Esophagus muscularis mucosa (tissue), 4 donors: ENCODE measurements at places on chromosomes 11 and 22. TPM values are rescaled to one million over a fixed set of nuclear protein-coding genes. Genes with fewer than 3 reads are reported as not detected.

DNA sequence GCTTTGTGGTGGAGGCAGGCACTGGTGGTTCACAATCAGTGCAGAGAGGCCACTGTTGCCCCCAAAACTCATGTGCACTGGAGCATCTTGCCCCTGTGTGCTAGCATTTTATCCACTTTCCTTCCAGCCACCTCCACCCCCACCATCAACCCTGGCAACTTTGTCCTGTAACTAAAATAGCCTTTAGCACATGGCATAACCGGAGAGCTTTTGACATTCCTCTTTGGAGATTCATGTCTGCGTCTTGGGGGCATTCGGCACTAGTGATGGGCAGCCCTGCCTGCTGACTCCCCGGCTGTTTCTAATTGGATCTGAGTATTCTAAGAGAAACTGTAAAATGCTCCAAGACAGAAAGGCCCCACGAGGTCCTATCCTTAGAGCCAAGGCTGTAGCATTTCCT, 15.8 kb downstream of the SHISA8 start:
- no peak for DNase-seq

- no peak for DNase-seq
Measured at GRCh38 chr22:43273902-43274484, 69.2 kb downstream of the SCUBE1 start.

GRCh38 chr22:36237462-36238372, 1.6 kb downstream of the APOL2 start:
- no peak for DNase-seq

DNA sequence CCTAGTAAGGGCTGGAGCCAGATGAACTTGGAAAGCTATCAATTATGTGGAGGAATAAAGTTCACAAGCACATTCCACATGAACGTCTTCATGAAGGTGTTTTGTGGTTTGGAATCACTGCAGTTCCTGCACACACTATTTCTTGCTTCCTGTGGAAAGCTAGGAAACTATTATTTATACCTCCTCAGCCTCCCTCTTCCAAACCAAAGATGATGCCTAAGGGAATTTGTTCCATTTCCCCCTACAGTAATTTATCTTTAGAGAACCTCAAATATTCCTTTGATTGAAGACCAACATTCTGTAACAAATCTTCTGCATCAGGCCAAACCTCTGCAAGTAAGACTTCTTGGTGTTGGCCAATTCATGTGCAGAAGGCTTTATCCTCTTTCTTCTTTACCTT, 115.8 kb upstream of the ARHGAP20 start:
- no peak for DNase-seq

GRCh38 chr22:38051900-38052862, 5.0 kb upstream of the PICK1 start:
- DNase-seq, result no peak

DNA sequence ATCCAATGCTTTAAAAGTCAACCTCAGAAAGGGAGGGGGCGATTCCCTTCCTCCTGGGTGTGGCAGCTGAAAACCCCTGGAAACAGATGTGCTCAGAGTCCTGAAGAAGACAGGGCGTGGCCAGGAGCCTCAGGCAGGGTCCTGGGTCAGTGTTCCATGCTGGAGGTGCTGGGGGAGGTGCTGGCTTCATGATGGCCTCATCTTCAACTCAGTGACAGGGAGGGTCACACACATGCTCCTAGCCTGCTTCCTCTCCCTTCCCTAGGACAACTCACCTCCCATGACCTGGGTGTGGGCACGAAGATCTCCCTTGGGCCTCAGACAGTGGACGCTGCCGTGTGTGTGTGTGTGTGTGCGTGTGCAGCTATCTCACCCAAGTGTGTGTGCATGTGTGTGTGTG, 245.6 kb upstream of the B3GAT1 start:
- DNase-seq, result peak; percentile 86

The ZNF280B gene
- total RNA-seq, result 0.71 TPM

The MMP12 gene
- not detected for total RNA-seq

The AIFM3 gene
- 1.7 TPM for total RNA-seq
